ENCODE measurements at places on chromosomes 13 and 19. TPM values are rescaled to one million over a fixed set of nuclear protein-coding genes. Genes with fewer than 3 reads are reported as not detected.

DNA sequence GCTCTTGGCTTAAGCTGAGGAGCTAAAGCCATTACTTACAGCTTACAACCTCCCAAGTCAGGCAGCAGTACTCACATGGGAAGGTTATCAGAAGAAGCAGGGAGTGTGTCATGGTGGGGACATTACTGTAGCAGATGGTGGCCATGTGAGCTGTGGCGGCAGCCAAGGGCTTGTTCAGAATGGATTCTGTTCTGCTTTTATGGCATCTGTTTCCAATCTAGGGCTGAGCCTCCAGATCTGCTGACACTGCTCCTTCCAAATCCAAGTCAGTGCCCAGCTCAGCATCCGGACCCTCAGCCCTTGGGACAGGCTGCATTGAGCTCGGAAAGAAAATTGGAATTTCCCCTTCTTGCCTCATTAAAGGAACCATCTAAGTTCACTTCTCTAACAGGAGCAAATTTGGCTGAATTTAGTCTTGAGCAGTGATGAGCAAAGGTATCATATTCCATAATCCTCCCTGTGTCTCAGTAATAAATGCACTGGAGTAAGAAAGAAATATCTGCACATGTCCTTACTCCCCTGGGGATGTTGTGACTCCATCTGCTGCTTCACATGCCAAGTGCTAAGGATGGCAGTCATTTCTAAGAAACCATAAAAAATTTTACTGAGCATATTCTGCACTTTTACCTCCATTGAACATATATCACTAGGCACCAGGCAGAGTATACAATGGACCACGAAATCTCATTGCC, 73.9 kb downstream of the KCTD12 start:
- H3K4me3 ChIP-seq, result no peak overlapping the region
- H3K4me1 ChIP-seq, result peaks cover 4% of the 10 kb centered on the region
- no peak overlapping the region for H3K27ac ChIP-seq
- no peak for DNase-seq
- no peaks in the 10 kb centered on the region for H3K36me3 ChIP-seq

LILRB4 gene
- 38.5 TPM for total RNA-seq

NHLRC3 gene
- 37.5 TPM for total RNA-seq

DNA sequence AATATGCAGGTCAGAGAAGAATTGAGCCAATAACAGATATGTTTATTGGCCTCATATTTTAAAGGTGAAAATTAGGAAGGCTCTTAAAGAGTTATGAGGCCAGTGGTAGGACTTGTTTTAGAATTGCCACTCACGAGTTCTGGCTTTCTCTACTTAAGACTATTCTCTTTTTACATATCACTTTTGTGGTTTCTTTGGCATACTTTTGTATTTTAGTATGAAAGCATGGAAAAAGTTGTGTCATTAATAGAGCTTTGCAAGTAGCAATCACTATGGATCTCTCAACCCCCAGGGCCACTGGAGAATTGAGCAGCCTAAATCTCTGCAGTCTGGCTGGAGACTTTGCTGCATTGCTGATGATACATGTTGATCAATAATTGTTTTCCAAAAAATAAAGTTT, 64.6 kb upstream of the SOX21 start:
- no peak overlapping the region for H3K4me3 ChIP-seq
- H3K27ac ChIP-seq, result no peak overlapping the region

DNA sequence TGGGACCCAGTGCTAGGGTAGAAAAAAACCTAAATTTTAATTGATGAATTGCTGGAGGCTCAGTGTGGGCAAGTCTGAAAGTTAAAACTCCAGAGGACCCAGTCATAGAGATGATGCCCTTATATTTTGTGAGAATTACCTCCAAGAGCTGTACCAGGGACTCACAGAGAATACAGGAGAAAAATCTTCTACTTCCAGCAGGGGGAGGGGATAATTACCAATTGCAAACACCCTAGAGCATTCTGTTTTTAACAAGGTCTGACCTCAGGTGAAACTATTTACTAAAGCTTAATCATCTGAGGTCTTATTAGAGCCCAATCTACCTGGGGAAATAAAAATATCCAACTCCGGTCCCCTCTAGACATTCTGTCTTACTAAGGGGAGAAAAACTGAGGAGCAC, 994.7 kb upstream of the MIR17HG start:
- H3K36me3 ChIP-seq, result no peaks in the 10 kb centered on the region
- no peak for DNase-seq
- no peak overlapping the region for H3K4me3 ChIP-seq
- no peaks in the 10 kb centered on the region for H3K4me1 ChIP-seq
- no peaks in the 10 kb centered on the region for H3K27me3 ChIP-seq

DNA sequence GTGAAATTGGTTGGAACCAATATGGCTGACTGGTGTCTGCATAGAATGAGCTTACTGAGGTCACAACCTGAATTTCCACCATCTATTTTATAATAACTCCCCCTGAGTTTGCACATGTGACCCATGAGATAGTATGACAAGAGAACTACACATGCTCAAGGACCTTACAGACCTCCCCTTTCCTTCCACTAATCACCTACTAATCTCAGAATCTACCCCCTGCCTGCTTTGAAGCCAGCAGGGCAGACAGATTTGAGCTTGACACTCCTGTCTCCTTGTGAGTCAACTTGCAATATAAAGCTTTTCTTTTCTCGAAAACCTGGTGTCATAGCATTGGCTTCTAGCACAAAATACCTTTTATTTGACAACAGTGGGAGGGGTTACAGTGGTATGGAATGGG, 248.4 kb downstream of the RFC3 start:
- no peaks in the 10 kb centered on the region for H3K4me1 ChIP-seq
- H3K27me3 ChIP-seq, result no peaks in the 10 kb centered on the region
- H3K4me3 ChIP-seq, result no peak overlapping the region
- no peak overlapping the region for H3K27ac ChIP-seq
- DNase-seq, result no peak

ADGRE1 gene
- 45.4 TPM for total RNA-seq

DNA sequence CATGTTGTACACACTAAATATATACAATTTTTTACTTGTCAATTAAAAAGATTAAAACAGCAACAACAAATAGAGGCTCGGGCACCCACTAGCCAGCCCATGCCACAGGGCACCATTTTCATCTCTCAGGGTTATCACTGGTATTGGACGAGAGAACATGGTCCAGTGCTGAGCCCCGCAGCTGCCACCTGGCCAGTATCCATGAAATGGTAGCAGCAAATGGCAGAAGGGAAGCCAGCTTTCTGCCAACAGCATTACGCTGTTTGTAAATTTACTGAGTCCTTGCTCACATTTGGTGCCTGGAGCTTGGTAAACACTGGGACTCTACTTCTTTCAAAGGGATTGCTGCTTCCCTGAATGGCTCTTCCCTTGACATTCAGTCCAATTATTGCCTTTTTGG, 87.9 kb upstream of the WASF3 start:
- no peak overlapping the region for H3K4me3 ChIP-seq
- no peaks in the 10 kb centered on the region for H3K36me3 ChIP-seq
- no peaks in the 10 kb centered on the region for H3K4me1 ChIP-seq
- no peaks in the 10 kb centered on the region for H3K27me3 ChIP-seq

All from spleen (tissue), 13 donors.